CD14-positive monocyte (primary cell): ENCODE measurements at places on chromosomes 5 and 9.

GRCh38 chr5:152711801-152712388 lies 306.8 kb upstream of the NMUR2 start:
- no peak for DNase-seq

- DNase-seq = no peak
These were observed 1995.6 kb upstream of the CDH6 start for GRCh38 chr5:29197631-29198454.

- DNase-seq = no peak
These were observed 19.5 kb upstream of the MXD3 start for GRCh38 chr5:177330991-177331842.

DNA sequence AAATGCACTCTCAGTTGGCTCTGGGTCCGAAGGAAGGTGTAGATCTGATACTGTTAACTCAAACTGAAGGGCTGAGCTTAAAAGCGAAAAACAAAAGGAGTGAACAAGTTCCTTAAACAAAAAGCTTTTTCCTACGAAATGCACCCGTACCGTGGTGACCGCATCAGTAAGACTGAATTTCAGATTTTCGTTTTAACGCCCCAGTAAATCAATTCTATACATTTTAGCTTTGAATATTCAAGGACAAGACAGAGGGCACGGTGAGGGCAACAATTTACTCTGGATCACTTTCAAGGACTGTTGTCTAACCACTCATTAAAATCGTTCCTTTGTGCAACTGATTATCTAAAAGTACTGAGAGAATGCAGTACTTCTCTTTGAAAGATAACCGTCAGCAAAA lies 1.9 kb downstream of the HOMER1 start:
- no peak for DNase-seq

DNA sequence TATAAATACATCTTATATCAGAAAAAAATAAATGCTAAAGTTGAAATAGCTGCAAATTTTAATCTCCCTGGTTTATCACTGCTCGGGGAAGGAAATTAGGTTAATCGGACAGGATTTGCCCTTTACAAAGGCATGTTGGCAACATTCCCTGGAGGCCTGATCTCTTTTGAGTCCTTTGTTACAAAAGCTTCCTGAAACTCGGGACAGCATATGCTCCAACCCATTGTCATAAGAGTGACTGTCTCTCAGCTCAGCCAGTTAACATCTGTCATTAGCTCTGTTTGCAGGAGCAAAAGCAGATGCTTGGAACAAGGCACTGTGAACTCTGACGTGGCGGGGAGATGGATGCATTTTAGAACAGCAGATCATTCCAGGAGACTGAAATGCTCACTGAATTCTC lies 80.6 kb downstream of the MYO10 start:
- no peak for DNase-seq

DNA sequence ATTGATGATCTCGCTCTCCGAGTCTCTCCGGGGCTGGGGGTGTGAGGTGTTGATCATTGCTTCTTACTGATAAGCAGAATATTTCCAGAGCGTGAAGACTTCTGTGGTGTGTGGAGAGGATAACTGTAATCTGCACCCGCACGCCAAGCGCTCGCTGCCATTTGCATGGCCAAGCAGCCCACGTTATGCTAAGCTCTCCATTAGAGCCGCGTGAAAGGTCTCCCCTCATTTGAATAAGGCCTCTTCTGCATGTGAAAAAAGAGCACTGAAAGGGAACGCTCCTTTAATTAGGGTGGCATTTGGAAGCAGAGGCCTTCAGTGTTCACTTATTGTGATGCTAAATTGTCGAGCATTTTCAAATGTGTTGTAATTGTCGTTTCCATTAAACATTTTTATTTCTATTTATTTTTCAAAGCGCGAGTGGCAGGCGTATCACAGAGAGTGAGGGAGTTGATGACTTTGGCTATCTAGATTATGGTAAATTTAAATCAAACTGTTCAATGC lies 163.6 kb upstream of the IRX2 start:
- DNase-seq = no peak

- DNase-seq = no peak
These were observed 884 bp upstream of the GSN start for GRCh38 chr9:121266906-121267650.

DNA sequence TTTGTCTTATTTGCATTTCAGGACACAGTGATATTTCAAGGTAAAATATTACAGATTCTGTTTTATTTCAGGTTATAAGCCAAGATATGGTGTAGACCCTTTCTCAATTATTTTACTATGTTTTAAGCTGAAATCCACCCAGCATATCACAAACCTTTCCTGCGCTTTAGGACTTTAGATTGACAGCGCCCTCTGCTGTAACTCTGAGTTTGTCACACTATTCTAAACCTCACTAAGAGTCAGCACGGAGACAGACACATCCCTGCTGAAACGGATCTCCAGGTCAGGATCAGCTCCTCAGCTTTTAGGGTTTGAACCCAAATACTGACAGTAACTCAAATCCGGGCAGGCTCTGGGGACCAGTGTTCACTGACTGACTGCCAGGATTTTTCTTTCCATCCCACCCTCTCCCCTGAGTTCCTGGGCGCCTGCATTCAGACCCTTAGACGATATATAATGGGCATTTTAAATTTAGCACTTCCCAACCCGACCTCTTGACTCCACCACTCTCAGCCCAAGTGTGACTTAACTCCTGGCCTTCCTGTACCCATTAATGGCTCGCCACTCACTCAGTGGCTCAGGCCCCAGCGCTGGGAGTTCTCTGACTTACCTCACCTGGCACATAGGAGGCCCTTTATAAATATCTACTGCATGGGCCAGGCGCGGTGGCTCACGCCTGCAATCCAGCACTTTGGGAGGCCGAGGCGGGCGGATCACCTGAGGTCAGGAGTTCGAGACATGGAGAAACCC lies 33.5 kb downstream of the TLX3 start:
- DNase-seq = peak; percentile 6

DNA sequence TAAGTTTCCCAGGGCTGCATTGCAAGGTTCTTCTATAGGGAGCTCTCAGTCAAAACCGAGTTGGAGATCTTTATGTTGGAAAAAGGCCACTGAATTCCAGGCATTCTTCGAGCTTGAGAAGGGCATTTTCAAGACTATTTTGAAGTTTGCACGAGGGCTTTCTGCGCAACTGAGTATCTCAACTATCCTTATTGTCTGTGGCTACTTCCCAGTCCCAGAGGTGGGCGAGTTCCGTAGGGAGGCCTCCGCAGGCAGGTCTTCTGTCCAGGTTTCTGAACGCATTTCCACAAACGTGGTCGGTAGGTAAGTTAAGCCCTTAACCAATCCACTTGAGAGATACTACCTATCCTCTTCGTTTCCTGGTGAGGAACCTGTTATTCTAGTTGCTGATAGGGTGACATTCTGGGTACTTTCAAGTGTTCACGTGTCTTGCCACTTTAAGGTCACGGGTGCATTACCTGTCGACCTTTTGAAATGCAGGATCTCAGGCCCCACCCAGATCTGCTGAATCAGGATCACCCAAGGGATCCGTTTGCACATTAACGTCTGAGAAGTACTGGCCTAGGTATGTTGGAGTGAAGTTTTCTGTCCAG lies 51.4 kb upstream of the TJP2 start:
- DNase-seq = no peak

- no peak for DNase-seq
These were observed 773.4 kb downstream of the BRINP1 start for GRCh38 chr9:118595719-118596305.
